ENCODE measurements at places on chromosomes 3 and 15.

DNA sequence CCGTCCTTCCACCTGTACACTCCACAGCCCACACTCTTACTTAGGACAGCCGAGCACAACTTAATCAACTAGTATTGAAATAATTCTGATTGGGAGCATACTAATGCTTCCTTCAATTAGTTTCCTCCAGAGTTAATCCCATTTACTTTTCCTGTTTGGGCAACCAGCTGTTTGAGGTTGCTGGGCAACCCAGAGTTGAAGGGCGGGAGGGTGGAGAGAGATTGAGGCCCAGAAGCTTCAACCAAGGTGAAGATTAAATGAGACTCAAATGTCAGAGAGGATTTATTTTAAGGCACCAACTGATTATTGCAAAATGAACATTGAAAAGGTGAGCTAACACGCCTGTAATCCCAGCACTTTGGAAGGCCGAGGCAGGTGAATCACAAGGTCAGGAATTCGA, 428.5 kb upstream of the SEMA6D start:
- DNase-seq: no peak

GRCh38 chr3:119329551-119329950, 35.4 kb downstream of the ARHGAP31 start:
- no peak for DNase-seq

DNA sequence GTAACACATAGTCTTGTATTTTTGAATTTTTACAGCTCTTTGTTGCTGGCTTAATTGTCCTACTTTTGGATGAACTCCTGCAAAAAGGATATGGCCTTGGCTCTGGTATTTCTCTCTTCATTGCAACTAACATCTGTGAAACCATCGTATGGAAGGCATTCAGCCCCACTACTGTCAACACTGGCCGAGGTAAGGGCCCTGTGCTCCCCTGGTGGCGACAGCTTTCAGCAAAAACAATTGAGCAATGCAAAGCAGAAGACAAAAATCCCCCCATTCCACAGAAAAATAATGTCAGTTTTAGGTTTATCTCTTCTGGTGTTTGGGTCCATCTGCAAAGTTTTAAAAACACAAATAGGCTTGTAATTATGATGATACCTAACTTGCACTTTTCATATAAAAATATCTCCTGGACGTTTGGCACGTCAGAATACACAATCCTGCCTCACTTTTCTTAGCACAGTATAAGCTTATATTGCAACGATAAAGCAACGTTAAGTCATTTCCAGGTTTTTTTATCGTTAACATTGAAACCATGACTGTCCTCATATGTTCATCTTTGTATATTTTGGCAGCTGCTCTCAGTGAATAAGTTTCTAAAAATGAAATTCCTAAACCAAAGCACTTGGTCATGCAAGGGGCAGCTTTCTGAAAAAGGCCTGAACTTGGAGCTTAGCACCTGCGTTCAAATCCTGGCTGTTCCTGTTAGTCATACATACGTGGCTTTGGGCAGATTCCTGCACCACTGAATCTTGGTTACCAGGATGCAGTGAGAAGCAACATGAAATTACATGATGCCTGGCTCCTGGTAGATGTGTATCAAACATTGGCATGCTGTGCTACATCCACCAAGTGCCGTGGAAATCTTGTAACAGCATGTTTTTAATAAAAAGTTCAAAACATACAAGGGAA, 8.5 kb downstream of the SEC61A1 start:
- no peak for DNase-seq

- DNase-seq: no peak
Measured at GRCh38 chr15:36579792-36580431, 486 bp downstream of the CDIN1 start.

GRCh38 chr3:9035473-9035872, 72.2 kb upstream of the RAD18 start:
- peak; percentile 28 for DNase-seq

All from KBM-7 (cell line).